ENCODE measurements at places on chromosomes 1 and 21.

DNA sequence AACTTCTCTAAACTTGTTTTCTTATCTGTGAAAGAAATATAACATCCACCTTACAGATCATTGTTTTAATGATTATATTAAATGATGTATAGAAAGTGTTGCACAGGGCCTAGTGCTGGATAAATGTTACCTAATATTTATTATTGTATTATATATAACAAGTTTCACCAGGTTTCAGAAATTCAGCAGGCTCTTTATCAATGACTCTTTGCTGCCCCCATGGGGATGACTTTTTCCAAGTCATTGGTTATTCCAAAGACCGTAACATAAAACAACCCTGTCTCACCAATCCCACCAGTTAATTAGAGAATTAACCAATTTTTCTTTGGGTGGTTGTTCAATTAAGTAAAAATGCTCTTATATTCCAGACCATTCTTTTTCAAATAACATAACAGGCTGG is 7.3 kb upstream of the DEDD start:
- peak; percentile 84 for DNase-seq

DNA sequence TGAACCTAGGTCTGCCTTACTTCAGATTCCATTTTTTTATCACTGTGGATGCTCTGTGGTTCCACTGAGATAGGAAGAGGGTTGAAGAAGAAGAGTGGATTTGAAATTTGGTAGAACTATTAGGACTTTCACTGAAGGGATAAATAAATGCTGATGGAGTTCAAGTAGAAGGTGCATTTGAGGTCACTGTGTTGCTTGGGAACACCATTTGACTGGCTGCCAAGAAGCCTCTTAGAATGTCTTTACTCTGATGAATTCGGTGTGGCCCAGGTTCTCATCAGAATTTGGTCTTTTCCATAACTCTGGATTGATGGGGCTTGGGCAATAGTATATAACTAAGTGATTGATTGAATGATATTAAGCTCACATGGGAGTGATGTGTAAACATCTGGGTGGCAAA is 11.9 kb downstream of the XPR1 start:
- no peak for DNase-seq

GRCh38 chr1:92970990-92971689 is 9.9 kb upstream of the DIPK1A start:
- DNase-seq: peak; percentile 45

DNA sequence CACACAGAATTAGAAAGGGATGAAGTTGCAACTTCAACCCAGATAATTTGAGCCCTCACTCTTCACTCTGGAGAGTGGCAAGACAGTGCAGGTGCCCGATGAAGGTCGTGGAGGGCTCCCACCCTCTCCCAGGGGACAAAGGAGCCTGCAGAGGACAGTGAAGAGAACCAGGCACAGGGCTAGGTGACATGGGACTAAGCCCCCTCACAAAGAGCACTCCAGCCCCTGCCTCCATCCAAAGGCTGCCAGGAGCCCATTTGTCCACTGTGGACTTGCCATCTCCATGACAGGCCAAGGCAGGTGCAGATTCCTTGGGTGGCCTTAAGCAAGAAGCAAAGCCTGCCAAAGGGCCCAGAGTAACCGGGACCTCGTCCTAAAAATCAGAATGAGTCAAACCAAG is 15.1 kb downstream of the ERRFI1 start:
- no peak for DNase-seq

DNA sequence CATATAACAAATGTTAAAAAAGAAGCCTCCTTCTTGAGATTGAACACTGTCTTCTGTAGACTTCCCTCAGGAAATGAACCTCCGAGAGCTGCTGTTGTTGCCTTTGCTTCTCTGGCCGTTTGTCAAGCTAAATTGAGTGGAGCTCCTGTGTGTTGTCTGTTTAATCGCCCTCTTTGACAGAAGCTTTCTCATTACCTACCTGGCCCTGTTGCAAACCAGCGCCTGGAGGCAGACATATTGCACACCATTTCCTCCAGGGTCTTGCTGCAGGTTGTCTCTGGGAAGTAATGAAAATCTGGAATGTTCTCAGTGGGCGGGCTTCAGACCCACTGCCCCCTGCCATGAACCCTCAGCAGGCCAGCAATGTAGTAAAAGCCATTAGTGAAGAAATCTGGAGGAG is 83.3 kb downstream of the GABPA start:
- DNase-seq: no peak

GRCh38 chr1:12338823-12339222 is 109.0 kb downstream of the VPS13D start:
- no peak for DNase-seq

DNA sequence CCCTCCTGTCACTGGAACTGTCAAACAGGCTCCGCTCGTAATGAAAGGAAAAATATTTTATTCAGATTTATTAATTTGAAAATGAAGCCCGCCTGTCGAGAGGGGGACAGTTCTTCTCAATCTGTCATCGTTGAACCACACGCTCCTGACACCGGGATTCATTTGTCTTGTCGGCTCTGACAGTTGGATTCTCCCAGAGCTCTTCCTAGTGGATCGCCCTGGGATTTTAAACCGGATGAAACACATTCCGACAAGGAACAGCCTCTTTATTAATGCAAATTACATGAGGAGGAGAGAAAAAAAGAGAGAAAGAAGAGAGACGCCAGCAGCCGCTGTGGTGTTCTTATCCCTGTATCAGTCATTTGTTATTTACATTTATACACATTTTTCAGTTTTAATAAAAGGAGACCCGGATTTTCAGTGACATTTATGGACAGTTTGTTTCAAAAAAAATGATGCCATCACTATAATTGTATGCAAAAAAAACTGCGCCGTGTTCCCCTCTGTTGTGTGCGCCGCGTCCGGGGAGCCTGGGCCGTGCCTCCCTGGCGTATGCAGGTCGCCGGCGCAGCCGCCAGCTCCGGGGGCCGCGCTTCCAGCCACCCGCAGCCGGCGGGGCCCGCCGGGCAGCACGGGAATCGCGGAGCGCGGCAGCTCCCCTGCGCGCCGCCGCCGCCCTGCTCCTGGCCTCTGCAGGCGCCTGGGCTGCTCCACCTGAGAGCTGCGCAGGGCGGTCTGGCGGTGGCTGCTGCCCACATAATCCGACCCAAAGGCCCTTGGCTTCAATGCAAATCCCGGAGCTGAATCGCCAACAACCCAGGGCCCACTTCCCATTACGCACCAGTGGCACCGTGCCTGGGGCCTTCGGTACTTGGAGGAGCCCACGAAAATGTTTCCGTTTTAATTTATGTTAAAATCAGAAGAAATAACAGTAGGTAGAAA is 237.9 kb upstream of the PBX1 start:
- DNase-seq: no peak

- peak; percentile 89 for DNase-seq
These were observed 577 bp downstream of the IKBKE start for GRCh38 chr1:206470692-206471414.

DNA sequence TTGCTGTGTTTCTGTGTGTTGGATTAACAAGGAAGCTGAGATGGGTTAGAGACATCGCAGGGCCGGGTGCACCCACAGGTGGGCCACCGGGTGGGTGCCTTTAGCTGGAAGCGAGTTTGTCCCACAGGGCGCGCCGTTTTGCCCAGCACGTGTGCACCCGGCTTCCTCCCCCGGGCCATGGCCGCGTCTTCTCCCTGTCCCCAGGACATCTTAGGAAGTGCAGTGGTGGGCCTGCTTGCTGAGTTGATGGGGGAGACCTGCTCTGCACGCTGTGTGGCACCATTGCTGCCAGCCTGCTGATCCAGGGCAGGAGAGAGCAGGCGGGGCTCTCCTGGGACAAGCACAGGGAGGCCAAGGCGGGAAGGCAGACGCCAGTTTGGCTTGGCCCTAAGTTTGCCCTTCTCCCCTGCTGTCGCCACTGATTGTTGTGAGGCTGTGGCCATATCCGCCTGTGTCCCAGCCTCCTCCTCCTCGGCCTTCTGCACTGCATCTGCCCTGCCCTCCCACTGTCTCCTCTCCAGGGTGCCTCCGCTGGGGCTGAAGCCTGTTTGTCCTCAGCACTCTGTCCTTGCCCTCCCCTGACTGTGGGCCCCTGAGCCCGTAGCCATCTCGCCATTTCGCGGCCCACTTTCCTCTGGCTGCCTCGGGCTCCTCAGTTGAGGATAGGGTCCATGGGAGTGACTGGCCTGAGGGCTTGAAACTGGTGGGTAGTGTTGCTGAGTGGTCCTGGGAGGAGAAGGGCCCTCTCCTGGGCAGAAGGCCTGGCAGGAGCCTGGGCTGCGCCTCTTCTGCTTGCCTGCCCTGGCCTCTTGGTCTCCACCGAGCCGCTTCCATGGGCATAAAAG is 47.6 kb downstream of the PKNOX1 start:
- DNase-seq: no peak

DNA sequence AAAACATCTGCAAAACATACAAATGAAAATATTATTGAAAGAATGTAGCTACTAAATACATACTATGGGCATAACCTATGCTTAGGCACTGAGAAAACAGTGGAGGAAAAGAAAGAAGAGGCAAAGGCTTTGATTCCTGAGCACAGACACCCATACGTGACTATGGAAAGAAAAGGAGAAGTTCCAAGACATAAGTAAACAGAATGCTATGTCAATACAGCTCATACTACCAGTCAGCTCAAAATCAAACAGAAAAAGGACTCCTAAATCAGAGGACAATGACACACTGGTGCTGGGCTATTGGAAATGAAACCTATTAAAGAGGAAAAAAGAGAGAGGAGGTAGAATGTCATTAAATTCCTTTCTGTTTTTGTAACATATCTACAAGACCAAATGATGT is 225.4 kb downstream of the SMYD3 start:
- DNase-seq: no peak

DNA sequence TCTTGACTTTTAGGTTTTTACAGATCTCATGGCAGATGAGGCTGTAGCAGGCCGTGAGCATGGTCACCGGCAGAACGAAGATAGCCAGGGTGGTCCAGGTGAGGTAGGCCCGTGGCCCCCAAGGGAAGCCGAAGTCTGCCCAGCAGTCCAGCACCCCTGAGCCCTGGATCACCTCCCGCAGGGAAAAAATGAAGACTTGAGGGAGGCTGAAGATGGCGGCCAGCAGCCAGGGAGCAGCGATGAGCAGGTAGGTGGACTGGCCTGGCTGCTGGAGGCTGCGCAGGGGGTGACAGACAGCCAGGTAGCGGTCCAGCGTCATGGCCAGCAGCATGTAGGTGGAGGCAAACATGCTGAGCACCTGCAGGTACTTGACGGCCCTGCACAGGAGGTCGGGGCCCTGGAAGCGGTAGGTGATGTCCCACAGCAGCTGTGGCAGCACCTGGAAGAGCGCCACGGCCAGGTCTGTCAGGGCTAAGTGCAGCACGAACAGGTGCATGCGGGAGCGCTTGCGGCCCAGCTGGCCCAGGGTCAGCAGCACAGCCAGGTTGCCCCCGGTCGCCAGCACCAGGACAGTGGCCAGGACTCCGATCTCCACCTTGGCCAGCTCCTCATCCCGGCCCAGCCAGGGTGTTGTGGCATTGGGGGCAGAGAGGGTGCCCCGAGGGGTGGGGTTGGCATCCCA is 856 bp downstream of the AVPR1B start:
- no peak for DNase-seq

DNA sequence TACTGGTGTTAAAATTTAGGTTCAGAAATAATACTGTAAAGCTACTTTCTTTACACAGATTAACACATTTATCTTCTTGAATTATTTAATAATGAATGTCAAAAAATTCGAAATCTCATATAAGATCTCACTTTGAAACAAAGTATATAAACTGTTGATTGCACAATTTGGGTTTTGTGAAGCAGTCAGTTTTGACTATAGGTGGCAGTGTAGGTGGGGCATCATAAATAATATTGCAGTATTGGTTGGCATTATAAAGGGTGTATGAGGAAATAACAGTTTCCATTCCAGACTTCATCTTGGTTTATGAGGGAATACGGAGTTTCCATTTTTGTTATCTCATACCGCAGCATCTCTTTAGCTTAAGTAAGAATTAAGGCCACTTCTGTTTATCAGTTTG is 49.9 kb downstream of the SUCO start:
- DNase-seq: no peak

GRCh38 chr1:3470650-3471355 is 16.3 kb downstream of the ARHGEF16 start:
- DNase-seq: no peak

GRCh38 chr1:28915031-28915895 is 894 bp downstream of the EPB41 start:
- DNase-seq: peak; percentile 84

DNA sequence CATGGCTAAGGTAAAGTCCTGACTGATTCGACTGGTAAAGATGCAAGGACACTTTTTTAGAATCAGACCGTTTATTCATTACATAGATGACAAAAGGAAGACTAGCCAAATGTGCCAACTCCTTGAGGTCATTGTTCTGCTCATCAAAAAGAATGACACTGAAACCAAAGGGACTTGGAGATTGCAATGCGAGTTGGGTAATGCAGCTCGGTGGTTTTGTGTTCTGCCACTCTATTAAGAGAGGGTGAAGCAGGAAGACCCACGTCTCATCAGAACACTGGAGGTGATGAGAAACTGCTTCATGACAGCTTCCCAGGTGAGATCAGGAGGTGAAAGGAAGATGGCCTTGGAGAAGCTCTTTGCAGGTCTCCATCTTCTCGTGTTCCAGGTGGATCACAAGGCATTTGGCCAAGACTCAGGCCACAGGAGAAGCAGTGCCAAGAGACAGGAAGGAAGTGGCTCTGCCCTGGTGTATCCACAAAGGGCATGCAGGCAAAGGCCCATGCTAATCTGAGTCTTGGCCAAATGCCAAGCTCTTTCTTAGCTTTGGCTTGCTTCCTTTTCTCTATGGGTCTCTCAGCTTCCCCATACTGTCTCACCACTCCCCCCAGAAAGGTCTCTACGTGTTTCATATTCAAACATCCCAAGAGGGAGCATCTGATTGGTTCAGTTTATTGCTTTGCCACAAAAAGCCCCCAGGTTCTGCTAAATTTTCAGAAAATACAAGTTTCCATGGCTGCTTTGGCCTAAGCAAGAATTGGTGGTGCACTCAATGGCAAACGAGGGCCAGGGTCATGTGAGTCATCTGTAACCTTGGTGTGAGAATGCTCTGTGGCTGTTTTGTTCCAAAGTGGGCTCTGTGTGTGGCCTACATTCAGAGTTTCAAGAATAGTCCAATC is 5.7 kb upstream of the CCT8 start:
- peak; percentile 67 for DNase-seq

DNA sequence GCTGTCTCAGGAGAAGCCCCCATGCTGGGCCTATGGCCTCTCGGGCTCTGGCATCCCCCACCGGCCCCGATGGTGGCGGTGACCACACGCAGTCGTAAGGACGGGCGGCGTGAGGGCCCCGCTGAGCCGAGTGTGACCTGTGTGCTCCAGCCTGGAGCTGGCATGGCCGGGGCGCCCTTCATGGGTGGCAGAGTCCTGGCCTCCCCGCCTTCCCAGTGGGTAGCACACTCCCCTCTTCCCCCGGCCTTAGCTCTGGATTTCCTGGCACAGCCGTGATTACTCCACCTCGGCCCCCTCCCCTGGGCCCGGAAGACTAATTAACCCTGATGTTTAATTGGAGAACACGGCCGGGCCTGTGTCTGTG is 44.6 kb downstream of the SLX9 start:
- no peak for DNase-seq

DNA sequence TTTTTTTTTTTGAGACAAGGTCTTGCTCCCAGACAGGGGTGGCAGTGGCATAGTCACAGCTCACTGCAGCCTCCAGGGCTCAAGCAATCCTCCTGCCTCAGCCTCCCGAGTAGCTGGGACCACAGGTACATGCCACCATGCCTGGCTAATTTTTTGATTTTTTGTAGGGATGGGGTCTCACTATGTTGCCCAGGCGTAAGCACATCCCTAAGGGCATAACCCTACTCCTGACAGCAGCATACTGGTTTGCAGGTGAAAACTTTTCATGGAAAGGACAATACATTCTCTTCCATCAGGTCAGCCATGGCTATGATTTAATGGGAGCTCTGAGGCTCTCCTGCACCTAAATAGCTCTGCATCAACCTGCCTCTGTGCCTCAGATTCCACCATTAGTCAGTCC is 29.4 kb downstream of the UBIAD1 start:
- DNase-seq: no peak

- DNase-seq: no peak
These were observed 23.1 kb downstream of the SMG7 start for GRCh38 chr1:183495420-183495819.

Measured in activated CD4-positive, alpha-beta T cell treated with anti-CD3 and anti-CD28 coated beads, Interleukin-2, amount 10 ng/mL, durations not matched to agents 24 days and 14 days (primary cell).